ENCODE measurements at places on chromosomes 12 and 14.
A peak's percentile ranks its signal among the peaks of the same experiment; 100 is the strongest.

DNA sequence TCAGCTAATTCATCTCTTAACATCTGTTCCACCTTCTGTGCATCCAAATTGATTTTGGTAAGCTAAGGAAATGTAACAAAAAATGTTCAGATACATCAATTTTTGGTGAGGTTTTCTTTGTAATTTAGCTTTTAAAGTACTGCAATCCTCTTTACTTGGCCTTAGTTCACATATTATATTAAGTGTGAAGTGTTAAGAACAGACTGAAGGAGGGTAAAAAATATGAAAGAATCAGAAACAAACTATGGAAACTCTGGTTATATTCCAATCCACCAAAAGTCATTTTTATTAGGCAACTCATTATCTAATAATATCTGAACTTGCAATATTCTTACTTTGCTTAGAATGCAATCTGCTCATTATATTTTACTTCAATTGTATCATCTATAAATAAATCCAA lies 49.1 kb downstream of the CEP290 start:
- no peak for DNase-seq

- DNase-seq = peak; percentile 8
Measured at GRCh38 chr14:101072070-101072469, 168.5 kb upstream of the RTL1 start.

DNA sequence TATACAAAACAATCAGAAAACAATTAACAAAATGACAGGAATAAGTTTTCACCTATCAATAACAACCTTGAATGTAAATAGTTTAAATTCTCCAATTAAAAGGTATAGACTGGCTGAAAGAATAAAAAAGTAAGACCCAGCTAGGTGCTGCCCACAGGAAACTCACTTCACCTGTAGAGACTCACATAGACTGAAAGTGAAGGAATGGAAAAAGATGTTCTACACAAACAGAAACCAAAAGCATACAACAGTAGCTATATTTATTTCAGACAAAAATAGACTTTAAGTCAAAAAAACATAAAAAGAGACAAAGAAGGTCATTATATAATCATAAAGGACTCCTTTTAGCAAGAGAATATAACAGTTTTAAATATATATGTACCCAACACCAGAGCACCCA lies 152.4 kb upstream of the PWP1 start:
- no peak for DNase-seq

- DNase-seq = no peak
Measured at GRCh38 chr14:54918427-54918826, 15.8 kb upstream of the GCH1 start.

DNA sequence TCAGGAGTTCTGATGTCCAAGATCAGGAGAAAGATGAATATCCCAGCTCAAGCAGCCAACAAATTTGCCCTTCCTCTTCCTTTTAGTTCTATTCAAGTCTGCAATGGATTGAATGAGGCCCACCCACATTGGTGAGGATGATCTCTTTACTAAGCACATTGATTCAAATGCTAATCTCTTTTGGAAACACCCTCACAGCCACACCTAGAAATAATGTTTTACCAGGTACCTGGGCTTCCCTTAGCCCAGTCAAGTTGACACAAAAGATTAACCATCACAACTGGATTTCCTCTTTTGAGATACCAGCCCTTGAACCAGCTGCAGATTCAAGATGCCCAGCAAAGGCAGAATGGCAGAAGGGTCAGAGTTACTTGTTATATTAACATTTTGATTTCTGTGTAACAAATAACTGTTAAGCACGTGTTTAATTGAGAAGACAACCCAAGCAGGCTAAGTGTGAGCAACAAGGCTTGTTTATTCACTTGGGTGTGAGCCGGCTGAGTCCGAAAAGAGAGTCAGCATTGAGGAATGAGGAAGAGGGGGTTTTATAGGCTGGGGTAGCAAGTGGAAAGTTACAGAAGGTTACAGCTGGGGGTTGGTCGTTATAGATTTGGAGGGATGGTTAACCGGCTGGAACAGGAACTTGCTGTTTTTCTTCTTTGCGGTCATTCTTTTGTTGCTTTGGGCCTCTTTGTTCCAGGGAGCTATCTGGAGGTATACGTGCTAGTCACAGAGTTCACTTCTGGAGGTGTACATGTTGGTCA lies 180.3 kb downstream of the EMP1 start:
- no peak for DNase-seq

DNA sequence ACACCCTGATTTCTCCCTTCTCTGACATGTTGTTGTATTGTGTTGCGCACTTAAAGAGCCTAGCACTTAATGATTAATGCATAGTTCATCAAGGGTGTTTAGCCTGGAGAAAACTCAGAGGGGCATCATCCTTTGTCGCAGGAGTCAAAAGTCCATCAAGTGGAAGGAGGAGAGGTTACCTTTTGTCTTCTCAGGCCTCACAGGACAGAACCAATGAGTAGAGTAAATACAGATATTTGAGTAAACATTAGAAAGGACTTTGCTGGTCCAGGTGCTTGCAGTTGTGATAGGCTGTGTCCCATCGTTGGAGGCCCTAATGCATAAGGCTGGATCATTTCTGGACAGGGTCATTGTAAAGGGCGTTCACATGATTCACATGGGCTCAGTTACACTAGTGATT lies 430.9 kb downstream of the PCNX1 start:
- no peak for DNase-seq

GRCh38 chr14:56126637-56126913 lies 8.4 kb downstream of the PELI2 start:
- no peak for DNase-seq

GRCh38 chr12:28090835-28091234 lies 99.4 kb upstream of the CCDC91 start:
- no peak for DNase-seq

DNA sequence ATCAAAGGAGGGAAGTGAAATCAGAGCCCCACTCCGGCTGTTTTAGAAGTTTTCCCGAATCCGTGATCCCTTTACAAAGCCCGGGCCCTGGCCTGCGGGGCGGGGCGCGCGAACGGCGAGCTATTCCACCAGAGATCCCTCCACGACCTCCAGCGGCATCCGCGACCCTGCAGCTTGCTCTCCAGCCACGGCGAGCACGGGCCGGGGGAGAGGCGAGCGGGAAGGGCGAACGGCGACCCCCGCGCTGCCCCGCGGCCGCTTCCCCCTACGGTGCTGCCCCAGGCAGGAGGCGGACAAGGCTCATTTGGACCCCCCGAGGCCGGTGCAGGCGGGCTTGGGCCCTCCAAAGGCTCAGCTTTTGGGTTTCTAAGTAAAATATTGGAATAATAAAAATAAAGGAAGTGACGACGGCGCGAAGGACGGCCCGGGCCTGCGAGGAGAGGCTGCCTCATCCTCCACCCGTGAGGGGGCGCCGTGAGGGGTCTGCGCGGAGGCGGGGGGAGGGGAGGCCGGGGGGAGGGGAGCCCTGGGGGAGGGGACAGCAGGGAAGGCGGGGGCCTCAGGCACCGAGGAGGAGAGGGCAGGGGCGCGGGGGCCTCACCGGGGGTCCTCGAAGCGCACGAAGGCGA lies 613 bp downstream of the SRSF9 start:
- DNase-seq = peak; percentile 25

DNA sequence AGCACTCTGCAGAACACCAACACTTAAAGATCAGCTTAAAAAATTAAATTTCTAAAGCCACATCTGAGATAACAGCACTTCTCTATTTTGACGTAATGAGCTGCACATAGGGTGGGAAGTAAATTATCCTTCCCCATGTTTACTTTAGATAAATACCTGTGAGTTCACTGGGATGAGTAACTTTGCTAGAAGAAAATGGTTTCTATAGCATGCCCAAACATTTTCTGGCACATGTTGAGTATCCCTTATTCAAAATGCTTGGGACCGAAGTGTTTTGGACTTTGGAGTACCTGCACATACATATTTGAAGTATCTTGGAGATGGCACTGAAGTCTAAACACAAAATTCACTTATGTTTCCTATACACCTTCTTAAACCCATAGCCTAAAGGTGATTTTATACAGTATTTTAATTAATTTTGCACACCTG lies 6.6 kb downstream of the SLC38A2 start:
- DNase-seq = no peak

DNA sequence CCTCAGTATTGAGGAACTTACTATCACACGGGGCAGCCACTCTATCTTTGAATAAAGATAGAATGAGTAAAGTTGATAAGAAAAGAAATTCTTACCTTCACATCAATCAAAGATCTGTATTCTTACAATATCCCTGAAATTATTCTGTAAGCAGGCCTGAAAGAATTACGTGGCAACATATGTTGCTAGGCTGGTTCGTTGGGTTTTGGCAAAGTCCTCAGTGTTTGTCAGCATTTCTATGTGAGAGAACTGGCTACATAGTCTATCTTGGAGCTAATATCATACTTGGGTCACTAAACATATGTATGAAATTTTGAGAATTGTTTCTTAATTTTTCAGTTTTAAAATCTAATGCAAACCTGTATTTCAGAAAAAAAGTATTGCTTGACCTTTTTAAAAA lies 412.2 kb upstream of the GARIN6 start:
- DNase-seq = no peak

GRCh38 chr12:112965643-112966042 lies 12.7 kb upstream of the OAS2 start:
- DNase-seq = no peak

DNA sequence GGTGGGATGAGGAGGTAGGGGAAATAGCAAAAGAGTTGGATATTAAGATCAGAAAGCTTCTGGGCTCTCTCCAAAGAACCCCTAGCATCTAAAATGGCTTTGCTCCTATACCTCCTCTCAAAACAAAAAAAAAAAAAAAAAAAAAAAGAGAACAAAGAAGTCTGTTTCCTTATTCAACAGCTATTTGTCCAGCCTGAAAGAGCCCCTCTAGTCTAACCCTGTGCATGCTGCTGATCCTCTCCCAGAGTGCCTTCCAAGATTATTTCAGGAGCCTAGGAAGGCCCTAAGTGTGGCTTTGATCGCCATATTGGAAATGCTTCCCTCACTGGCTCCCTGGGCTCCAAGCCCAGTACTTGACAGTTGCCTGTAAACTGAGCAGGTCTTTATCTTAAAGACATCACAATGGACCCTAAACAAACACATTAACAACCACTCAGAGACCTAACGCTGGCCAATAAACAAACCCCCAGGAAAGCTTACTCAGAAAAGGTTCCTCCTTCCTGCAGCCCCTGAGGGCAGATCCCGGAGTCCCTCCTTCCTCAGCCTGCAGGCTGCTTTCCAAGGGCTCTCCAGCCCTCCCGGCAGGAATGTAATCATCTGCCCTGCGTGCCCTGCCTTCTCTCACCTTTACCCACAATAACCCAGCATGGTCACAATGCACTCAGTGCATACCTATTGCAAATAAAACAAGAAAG lies 17.4 kb upstream of the COL2A1 start:
- no peak for DNase-seq

DNA sequence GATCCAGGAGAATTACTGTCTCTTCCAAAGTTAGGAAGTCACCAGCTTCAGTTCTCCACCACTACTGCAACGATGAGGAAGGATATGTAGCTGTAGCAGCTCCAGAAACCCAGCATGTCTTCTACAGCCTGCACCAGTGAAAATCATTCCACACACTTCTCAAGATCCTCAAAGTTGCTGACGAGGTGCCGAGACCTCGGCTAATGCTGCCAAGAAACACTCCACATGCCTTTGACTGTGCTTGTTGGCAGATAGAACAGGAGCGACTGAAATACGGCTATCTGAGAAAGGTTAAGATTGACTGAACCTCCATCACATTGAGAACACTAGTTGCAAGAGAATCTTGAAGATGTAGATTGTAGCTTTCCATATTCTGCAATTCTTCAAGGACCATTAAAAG lies 241.9 kb downstream of the PPFIA2 start:
- no peak for DNase-seq

GRCh38 chr12:81573228-81573627 lies 185.9 kb downstream of the PPFIA2 start:
- DNase-seq = no peak

- no peak for DNase-seq
Measured at GRCh38 chr14:25121337-25122129, 71.6 kb upstream of the STXBP6 start.

DNA sequence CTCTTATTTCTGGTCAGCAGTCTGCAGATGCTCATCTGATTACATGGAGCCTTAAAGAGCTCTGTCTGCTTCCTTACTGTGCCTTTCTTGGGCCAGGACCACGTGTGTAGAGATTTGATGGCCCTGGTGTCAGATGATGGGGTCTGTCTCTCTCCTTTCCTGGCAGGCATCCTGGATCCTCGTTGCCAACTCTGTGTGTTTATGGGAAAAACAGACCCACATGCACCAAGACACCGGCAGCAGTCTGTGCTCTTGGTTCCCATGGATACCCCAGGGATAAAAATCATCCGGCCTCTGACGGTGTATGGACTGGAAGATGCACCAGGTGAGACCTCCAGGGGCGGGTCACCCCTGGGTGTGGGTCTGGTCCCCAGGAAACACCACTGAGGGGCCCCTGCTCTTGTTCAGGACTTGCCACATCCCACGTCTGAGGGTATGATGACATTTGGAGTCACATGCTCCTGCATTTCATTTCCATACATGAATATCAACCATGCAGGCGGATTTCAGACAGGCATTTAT lies 18.5 kb upstream of the ALDH2 start:
- DNase-seq = no peak

GRCh38 chr14:56902385-56902784 lies 92.1 kb upstream of the OTX2 start:
- no peak for DNase-seq

DNA sequence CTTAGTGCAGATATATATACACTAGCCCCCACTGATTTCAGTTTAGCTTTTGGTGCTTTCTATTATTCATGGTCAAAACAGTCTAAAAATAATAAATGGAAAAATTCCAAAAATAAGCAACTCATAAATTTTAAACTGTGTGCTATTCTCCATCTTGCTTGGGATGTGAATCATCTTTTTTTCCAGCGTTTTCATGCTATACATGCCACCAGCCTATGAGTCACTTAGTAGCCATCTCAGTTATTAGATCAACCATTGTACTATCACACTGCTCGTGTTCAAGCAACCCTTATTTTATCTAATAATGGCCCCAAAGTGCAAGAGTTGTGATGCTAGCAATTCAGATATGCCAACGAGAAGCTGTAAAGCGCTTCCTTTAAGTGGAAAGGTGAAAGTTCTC lies 73.9 kb upstream of the KRR1 start:
- no peak for DNase-seq

DNA sequence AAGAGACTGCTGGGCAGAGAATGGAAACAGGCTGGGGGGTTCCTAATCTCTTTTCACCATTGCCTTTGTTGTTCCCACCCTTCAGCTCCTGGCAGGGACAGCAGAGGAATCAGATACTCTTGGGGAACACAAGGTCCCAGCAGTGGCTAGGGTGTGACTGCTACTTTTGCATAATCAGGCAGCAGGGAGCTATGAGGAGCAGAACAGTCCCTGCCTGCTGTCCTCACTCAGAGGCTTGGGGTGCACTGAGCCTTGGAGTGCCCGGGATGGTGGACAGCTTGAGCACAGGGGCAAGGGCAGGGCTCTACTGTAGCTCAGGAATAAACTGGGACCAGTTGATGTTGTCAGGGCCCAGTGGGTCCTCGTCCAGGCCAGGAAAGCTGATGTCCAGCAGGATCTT lies 1.5 kb upstream of the TEX52 start:
- DNase-seq = no peak

DNA sequence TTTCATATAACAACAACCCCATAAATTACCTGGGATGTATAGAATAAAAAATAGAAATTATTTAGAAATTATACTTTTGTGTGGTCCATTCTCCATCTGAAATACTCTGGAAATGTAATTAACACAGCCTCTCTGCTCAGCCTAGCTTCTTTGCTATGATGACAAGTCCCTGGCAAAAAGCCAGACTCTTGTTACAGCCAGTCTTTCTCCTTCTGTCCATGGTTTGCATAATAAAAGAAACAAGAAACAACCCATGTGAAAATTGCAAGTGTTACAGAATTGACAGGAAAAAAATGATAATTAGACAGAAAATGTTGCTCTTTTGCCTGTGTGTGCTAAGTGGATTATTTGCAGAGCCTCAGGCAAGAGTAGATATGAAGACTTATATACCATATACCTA lies 61.3 kb downstream of the C12orf50 start:
- DNase-seq = no peak
